Vagina (tissue), 2 donors: ENCODE measurements at places on chromosomes 1 and 21.

DNA sequence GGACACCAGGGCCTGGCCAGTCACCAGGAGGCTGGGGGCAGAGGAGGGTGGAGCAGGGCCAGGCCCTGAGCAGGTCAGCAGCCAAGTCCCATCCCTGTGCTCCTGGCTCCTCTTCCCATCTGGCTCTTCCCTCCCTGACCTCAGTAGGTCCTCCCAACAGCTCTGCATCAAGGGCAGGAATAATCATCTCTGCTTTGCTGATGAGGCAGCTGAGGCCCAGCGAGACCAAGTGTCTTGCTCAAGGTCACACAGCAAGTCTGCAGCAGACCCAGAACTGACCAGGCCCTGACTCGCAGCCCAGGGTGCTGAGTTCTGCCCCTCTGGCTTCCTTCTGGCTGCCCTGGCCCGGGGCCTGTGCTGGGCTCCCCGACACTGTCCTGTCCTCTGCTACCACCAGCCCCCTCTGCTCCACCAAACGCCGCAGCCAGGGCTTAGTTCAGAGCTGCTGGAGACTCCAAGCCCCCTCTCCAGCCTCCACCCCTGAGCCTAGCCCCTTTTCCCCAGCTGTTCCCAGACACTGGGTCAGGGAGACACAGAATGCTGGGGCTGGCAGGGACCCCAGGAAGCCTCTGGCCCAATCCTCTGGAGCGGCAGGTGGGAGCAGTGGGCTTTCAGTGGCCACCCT lies 224.9 kb downstream of the PTPRU start:
- no peak for DNase-seq

- no peak for DNase-seq
These were observed 28.5 kb downstream of the MGST3 start for GRCh38 chr1:165659581-165659895.

GRCh38 chr1:200923601-200924000 lies 28.9 kb downstream of the INAVA start:
- DNase-seq, result no peak

DNA sequence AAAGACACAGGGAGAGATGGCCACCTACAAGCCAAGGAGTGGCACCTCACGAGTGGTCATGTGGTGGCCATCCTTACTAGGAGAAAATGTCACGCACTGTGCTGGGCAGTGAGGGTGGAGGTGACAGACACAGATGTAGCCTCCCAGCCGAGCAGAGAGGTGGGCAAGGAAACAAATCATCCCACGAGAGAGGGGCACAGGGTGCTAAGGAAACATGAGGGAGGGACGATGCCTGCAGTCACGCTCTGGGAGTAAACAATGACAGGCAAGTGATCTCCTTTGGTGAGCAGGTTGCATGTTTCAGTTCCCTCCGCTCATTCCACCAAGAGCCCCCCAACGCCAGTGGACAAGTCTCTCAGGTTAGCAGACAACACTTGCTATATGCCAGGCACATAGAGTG lies 65.8 kb downstream of the CD247 start:
- DNase-seq, result no peak

DNA sequence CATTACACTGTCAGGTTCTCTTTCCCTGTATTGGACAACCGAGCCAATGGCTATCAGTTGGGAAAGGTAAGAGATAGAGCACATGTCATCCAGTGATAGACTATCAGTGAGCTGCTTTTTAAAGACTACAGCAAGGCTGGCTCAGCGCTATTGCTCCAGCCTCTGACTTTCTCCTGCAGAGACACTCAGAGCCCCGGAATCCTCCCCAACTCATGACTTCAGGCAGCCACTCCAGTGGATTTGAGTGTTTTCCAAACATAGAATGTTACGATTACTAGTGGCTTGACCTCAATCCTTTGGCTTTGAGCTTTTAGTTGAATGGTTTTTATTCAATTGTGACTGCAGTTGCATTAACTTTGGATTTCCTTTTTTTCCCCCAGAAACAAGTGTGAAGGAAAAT lies 331.9 kb downstream of the DISC1 start:
- DNase-seq, result no peak
